RCC 7860 (cell line): ENCODE measurements at places on chromosomes 7 and 10.

- no peak for DNase-seq
Measured at GRCh38 chr7:112271162-112271561, 64.7 kb downstream of the ZNF277 start.

- DNase-seq: no peak
Measured at GRCh38 chr7:103120362-103120761, 28.5 kb downstream of the NAPEPLD start.

DNA sequence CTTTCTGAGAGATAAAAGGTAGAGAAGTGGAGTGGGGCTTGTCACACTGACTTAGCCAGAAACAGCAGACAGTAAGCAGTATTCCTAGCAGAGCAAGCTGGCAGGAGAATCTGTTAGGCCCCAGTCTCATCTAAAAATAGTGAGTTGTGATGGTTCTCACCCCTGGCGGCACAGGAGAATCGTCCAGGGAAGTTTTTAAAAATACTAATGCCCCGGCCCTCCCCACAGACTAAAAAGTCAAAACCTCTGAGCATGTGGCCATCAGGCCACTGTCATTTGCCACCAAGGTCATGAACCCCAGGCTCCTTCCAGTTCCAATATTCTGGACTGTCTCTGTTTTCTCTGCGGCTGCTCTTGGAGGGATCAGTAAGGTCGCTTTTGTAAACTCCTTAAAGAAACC, 34.0 kb downstream of the LYZL1 start:
- no peak for DNase-seq

DNA sequence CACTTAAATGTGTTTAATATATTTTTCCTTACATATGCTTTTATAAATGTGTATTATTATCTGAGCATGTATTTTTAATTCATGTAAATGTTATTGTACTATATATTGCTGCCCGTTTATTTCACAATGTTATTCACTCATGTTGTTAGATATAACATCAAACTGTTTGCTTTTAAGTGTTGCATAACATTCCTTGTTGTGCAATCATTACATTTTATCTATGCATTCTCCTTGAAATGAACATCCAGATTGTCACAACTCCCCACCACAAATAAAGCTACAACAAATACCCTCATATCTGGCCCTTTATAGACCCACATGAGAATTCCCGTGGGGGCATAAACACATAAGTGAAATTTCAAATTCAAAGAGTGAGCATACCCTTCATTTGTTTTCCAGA, 264.2 kb downstream of the HPSE2 start:
- DNase-seq: no peak

GRCh38 chr7:28725045-28725642, 233.0 kb downstream of the TRIL start:
- no peak for DNase-seq
